ENCODE measurements at places on chromosomes 4 and X. TPM values are rescaled to one million over a fixed set of nuclear protein-coding genes. Genes with fewer than 3 reads are reported as not detected.

DNA sequence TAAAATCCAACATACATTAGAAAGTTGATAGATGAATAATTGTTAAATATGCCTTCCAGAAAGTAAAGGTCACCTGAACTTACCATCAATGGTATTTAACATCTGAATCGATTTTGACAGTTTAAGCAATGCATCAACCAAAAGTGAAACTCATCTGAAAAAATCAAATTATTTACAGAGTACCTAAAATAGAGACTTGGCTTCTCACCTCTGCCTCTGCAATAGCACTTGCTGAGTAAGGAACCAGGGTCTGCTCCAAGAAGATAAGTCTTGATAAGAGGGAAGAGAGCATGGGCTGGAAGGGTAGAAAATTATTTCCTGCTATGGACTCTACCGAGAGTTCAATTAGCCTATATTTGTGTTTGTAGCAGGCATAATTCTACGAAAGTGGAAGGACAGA is 868.3 kb downstream of the STIM2 start:
- no peaks in the 10 kb centered on the region for H3K27me3 ChIP-seq
- no peaks in the 10 kb centered on the region for H3K4me1 ChIP-seq
- H3K27ac ChIP-seq = no peak overlapping the region
- DNase-seq = no peak
- no peak overlapping the region for H3K4me3 ChIP-seq

Gene KIAA1210
- total RNA-seq = not detected

- H3K36me3 ChIP-seq = no peaks in the 10 kb centered on the region
- DNase-seq = no peak
- H3K27ac ChIP-seq = no peak overlapping the region
- no peaks in the 10 kb centered on the region for H3K27me3 ChIP-seq
These were observed 87.7 kb upstream of the SRD5A3 start for GRCh38 chr4:55258152-55258865.

Gene MAGEA3
- 135 TPM for total RNA-seq

Gene GLOD5
- total RNA-seq = not detected

DNA sequence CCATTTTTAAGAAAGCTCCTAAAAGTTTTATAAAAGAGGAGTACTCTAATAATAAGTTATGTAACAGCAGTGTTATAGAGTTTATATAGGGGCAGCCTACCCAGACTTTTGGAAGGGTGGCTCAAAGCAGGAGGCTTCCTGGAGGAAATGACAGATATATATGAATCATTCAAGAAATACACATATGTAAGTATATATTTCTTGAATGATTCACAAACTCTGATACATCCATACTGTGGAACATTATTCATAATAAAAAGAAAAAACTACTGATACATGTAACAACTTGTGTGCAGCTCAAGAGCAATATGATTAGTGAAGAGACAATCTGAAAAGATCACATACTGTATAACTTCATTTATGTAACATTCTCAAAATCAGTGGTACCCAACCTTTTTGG is 166.2 kb downstream of the WDFY3 start:
- DNase-seq = no peak
- H3K4me1 ChIP-seq = no peaks in the 10 kb centered on the region
- H3K27me3 ChIP-seq = no peaks in the 10 kb centered on the region
- no peak overlapping the region for H3K27ac ChIP-seq
- no peaks in the 10 kb centered on the region for H3K36me3 ChIP-seq
